ENCODE measurements at places on chromosomes 6 and 20. TPM values are rescaled to one million over a fixed set of nuclear protein-coding genes. Genes with fewer than 3 reads are reported as not detected.

GRCh38 chr6:87705070-87705691, 3.1 kb upstream of the AKIRIN2 start:
- DNase-seq, result no peak

- peak; percentile 66 for DNase-seq
These were observed 1.0 kb downstream of the TOMM34 start for GRCh38 chr20:44959082-44959637.

DNA sequence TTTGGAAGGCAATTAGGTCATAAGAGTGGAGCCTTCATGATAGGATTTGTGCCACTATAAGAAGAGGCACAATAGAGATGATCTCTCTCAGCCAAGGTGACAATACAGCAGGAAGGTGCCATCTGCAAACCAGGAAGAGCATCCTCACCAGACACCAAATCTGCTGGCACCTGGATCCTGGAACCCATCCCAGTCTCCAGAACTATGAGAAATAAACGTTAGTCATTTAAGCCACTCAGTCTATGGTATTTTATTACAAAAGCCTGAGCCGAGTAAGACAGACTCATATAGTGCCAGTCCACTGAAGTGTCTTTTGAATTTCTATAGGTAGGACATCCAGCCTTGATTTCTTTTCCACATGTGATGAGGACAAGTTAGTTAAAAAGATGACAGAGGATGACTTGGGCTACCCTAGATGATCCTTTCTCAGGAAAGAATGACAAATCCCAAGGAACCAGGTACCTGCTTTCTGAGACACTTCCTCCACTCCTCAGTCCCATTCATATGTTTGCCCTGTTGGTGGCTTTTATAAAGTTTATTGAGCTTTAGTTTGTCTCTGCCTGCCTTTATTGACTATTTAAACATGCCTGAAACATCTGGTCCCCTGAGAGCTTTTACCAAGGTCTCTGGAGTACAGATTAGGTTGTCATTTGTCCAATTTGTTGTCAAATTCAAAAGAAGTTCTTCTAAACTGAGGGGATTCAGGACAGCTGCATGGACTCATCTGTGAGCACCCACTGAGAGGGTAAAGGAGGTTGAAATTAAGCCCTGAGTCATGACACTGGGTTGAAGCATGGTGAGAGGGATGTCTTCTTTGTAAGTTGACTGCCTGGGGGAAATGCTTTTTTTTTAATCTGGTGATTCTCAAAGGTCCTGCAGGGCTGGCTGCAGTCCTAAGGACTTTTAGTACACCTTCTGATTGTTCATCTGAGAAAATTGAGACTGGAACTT, 165.0 kb upstream of the PLCB4 start:
- no peak for DNase-seq

GRCh38 chr6:74100719-74101287, 404.8 kb downstream of the CD109 start:
- peak; percentile 39 for DNase-seq

GRCh38 chr20:38197619-38198018, 32.5 kb upstream of the TGM2 start:
- DNase-seq, result no peak

- DNase-seq, result no peak
These were observed 177.2 kb upstream of the RNF24 start for GRCh38 chr20:4192378-4193068.

GRCh38 chr20:48706710-48707365, 121.0 kb downstream of the PREX1 start:
- DNase-seq, result no peak

DNA sequence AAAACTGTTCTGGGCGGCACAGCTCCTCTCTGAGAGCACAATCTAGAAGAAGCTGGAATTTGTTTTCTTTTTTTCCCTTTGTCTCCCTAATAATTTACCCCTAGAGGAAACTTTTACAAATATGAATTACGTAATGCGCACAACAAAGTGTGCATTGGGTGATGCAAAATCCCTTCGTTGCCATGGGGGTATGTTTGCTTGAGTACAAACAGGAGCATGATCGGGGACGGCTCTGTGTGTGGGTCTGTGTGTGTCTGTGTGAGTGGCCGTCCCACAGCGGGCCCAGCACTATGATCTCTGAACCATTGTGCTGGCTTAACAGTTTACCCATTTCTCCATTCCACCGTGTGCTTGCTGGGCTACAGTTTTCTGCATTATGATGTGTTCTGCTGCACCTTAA, 278.2 kb downstream of the CDC5L start:
- no peak for DNase-seq

DNA sequence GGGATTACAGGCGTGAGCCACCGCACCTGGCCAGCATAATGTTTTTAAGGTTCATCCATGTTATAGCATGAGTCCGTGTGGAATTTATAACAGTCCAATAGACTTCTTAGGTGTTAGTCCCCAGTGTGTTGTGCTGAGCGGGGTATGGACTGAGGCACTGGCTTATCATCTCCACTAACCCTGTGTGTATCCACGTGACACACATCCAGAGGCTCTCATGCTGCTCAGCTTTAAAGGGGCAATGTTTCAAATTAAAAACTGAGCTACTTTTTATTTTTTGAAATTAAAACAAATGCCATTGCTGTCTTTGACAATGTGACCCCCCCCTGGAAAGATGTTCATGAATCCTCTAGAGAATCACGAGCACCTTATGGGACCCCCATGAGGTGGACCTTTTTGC, 54.3 kb upstream of the TRERF1 start:
- no peak for DNase-seq

DNA sequence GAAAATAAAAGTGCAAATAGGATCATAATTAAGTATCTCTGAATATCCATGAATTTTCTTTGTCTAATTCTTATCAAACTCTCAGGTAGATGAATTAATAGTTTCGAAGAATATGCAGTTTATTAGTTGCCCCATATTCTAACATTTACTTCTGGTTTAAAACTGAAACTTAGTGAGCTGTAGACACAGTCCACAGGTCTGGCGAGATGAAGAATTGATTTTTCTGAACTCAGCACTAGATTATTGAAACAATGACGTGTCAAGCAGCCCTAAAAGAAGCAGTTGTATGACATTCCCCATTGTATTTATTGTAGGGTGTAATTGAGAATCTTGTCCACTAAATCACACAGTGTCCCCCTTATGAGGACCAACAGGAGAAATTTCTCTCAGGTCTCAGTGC, 407.1 kb downstream of the GRIK2 start:
- DNase-seq, result no peak

GRCh38 chr6:121539439-121539838, 104.0 kb downstream of the GJA1 start:
- no peak for DNase-seq

DNA sequence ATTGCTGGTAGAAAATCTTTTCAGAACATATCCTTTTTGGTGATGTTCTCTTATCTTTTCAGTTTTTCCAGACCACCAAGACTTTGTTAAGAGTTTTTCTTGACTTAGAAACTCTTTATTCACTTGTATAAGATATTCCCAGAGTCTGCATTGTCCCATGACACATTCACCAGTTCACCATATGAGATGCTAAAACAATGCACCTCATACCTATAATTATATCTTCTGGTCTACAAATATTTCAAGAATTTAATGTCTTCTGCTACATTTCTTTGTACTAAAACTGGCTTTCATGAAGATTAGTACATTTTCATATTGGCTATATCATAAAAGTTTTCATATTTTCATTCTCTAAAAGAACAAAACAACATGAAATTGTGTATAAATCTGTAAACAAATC, 111.3 kb downstream of the ADGRG6 start:
- DNase-seq, result no peak

GRCh38 chr6:94751641-94752329, 825.5 kb upstream of the MANEA start:
- DNase-seq, result no peak

- DNase-seq, result peak; percentile 59
These were observed 89.8 kb upstream of the DST start for GRCh38 chr6:56732517-56732916.

- peak; percentile 62 for DNase-seq
These were observed 2.8 kb upstream of the FANCE start for GRCh38 chr6:35449287-35449881.

DNA sequence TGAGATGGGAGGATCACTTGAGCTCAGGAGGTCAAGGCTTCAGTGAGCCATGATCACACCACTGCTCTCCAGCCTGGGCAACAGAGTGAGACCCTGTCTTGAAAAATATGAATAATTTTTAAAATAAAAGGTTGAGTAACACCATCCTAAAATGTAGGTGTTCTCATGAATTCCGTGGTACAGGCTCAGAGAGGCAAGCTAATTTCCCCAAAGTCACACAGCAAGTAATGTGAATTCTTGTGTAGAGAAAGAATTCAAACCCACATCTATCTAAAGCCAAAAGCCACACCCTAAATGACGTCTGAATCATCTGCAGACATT, 80.5 kb downstream of the ZNF217 start:
- DNase-seq, result no peak

GRCh38 chr6:144266091-144266649, 19.0 kb upstream of the UTRN start:
- DNase-seq, result peak; percentile 9

DNA sequence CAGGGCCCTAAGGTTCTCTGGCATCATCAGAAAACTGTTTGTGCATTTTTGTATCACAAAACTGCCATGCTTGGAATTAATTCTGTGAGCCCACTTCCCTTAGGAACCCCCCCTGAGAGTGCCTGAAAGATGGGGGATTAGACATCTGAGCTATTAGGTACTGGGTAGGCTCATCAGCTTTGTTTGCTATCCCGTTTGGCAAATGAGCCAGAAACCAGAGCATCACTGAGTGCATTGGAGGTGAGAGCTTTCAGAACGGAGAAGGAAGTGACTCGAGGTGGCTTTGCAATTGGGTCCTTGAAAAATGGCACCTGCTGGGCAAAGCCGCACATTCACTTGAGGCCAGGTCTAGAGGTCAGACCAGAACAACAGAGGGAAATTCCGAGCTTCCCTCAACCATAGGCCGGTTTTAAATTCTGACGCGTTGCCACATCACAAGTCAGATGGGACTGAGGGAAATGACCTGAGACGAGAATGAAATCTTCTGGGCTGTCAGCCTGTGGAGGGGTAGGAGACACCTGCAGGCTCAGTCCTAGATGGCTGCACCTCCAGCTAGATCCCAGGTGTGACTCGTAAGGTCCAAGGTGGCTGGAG, 8.4 kb upstream of the GLP1R start:
- no peak for DNase-seq

- DNase-seq, result peak; percentile 33
These were observed 15.5 kb downstream of the CCDC167 start for GRCh38 chr6:37483917-37484785.

- DNase-seq, result no peak
These were observed 36.8 kb upstream of the PRND start for GRCh38 chr20:4684837-4685413.

GRCh38 chr6:118748311-118749062, 97.1 kb upstream of the CEP85L start:
- peak; percentile 14 for DNase-seq

DNA sequence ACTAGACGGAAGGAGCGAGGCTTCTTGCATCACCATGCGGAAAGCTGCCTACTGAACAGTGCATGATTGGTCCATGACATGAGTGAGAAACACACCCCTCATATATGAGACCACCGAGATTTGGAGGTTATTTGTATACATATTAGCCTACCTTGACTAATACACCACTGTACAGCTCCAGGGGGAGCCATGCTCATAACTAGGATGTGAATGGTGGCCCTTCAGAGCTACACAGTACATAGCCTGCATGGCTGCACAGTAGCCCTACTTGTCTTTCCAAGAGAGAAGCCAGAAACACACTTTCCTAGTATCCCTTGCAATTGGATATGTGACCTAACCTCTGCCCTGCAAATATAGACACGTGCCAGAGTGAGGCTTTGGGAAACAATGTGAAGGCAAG, 21.8 kb upstream of the MCUR1 start:
- DNase-seq, result no peak

GRCh38 chr6:148723484-148723883, 23.3 kb upstream of the UST start:
- DNase-seq, result no peak

GRCh38 chr20:37921341-37921929, 18.5 kb downstream of the VSTM2L start:
- no peak for DNase-seq

DNA sequence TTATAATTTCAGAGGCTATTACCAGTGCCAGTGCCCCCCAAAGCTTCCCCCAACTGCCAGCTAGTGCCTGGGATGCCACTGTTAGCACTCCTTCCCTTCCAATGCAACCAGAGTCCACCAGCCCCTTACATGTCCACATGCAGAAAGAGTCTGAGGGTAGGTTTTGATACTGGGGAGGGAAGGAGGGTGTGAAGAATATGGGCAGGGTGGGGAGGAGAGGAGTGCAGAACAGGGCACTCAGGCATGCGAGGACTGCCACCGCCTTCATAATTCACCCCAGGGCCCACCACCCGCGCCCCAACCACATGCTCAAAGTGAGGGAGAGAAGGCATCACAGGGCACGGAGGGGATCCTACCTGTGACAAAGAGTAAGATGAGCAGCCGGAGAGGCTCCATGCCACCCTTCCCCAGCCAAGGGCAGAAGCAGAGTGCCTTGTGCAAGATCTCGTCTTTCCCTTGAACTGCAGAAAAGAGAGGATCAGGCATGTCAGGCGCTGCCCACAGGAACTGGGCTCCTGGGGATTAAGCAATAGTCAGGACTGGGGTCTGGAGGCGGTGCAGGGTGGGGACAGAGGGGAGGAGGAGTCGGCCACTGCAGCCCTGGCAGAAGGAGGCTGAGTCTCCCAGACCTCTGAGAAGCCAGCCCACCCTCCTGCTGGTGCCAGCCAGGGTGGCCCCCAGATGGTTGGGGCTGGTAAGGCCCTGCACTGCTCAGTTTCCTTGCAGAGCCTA, at the start of gene TREM2:
Gene TREM2 (minus strand): TSS at position 430 of the 732 bp plus-strand sequence. CDS start 34 bp downstream, at position 396.
- DNase-seq, result no peak

DNA sequence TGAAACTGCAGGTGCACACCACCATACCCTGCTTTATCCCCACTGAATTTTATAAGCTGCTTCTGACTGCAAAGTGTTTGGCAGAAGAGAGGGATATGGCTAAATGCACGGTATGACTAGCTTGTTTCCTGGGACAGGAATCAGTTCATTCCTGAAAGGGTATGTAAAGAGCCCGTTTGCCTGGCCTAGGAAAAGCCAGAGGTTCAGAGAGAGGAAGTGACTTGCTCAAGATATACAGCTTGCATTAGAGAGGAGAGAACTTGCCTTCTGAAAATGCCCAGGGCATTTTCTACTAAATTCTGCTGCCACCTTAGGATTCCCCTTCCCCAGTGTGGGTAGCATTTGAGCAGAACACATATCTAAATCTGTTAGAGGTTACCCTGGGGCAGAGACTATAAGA, 683 bp upstream of the GCNT2 start:
- peak; percentile 81 for DNase-seq

CDSN gene
- polyA plus RNA-seq, result 0.03 TPM

SOBP gene
- polyA plus RNA-seq, result 0.30 TPM

SLC22A7 gene
- polyA plus RNA-seq, result not detected

CDH26 gene
- polyA plus RNA-seq, result 0.03 TPM

EYS gene
- polyA plus RNA-seq, result 0.01 TPM

LY6G5B gene
- polyA plus RNA-seq, result 13.7 TPM

RSPH3 gene
- 1.1 TPM for polyA plus RNA-seq

MLIP gene
- 3.2 TPM for polyA plus RNA-seq

Data from endothelial cell of umbilical vein (primary cell).